ENCODE measurements at places on chromosomes 5 and 9.

- DNase-seq: no peak
Observed at GRCh38 chr9:137742698-137743097, 123.9 kb downstream of the EHMT1 start.

DNA sequence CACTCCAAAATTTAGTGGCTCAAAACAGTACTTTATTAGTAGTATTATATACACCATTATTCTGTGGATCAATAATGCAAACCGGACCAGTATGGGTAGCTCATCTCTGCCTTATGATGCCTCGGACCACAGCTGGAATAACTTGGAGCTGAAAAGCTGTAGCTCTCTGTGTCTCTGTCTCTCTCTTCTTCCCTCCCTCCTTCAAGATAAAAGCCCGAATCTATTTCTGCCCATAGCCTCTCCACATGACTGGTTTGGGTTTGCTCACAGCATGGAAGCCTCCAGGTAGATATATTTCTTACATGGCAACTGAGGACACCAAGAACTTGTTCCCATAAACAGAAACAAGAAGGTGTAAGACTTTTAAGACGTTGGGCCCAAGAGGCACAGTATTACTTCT lies 147.5 kb upstream of the TBCA start:
- DNase-seq: no peak

- no peak for DNase-seq
Observed at GRCh38 chr5:139636207-139636792, 11.8 kb upstream of the CXXC5 start.

DNA sequence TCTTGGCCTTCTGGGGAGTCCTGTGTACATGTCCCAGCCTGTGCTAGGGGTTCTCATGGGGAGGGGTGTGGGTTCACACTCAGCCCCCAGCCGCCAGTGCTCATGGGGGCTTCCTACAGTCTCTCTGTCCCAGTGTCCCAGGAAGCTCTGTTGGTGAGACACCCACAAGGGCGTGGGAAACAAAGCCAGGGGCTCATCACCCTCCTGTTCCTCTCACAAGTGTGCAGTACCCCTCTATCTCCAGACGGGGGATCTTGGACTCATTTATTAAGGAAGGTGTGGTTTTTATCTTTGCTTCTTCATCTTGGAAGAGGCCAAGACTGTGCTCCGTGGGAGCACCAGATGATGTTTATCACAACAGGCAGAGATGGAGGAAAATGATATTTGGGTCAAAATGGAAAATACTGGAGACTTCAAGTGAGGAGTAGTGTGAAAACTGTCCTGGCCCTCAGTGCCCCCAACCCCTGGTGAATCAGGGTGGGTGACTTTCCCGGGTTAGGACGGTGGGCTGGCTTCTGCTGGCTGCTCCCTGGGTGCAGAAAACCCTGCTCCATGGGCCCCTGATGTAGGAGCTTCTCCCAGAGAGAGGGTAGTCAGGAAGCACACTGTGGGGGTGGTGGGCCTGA lies 15.2 kb downstream of the TMEM171 start:
- no peak for DNase-seq

GRCh38 chr5:127695346-127695745 lies 7.8 kb upstream of the CCDC192 start:
- DNase-seq: no peak

- no peak for DNase-seq
Observed at GRCh38 chr5:144800169-144800568, 629.5 kb downstream of the KCTD16 start.

GRCh38 chr5:161299053-161299452 lies 247.5 kb downstream of the GABRB2 start:
- no peak for DNase-seq

All from NCI-H187 treated with DMSO at 0.1 percent for 48 hours (cell line).